Hepatic stellate cell (primary cell): ENCODE measurements at places on chromosomes 11 and 22.

DNA sequence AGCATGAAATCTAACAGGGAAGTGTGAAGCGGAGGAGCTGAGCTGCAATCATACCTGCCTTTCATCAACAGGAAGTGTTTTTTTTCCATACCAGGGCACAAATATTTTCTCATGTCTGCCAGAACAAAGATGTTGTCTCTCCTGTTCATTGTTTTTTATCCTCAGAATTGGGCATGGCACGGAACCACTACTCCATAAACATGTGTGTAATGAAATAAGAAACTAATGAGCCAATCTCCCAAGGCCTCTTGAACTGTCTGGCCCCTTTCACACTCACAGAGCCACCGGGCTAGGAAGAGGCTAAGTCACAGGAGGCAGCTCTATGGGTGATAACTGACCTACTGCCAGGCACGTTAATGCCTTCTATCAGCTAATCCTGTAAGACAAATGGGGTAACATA lies 124.4 kb downstream of the ETS1 start:
- no peak for DNase-seq

DNA sequence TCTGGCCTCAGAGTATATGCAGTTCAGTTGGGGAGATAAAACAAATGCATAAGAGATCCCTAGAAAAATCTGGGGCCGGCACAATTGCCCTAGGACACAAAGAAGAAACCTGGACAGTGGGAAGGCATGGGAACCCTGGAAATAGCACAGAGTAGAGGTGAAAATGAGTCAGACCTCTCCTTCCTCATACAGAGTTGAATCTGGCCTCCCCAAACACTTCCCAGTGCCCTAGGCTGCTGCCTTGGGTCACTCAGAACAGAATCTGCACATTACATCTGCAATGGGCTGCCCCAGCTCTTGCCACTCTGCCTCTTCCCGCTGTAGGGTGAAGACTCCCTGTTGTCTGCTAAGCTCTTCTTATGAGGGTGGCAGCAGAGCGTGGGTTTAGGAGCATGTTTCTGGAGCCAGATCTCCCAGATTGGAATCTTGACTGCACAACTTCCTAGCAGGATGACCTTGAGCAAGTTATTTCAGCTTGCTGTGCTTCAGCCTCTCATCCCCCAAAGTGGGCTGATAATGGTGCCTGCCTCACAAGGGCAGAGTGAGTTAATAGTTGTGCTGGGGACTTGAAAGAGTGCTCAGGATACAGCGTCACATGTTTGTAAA lies 47.1 kb upstream of the NECTIN1 start:
- DNase-seq, result no peak

GRCh38 chr11:1333091-1333772 lies 23.8 kb upstream of the TOLLIP start:
- DNase-seq, result no peak

DNA sequence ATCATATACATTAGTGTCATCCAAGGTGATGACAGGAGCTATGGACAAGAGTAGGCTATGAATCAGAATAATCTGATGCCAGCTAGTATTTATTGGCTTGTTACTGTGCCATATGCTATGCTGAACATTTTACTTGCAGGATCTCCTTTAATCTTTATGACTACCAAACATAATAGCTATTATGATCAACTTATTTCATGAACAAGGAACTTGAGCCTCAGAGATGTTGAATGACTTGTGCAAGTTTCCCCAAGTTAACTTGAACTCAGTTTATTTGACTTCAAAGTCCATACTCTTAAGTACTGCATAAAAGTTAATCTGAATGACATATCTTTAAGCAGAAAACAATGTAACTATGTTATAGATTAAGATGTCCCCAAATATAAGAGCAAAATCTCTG lies 178.8 kb upstream of the ARHGAP20 start:
- DNase-seq, result no peak

GRCh38 chr11:94544646-94545263 lies 1.0 kb downstream of the FUT4 start:
- DNase-seq, result no peak

- no peak for DNase-seq
Observed at GRCh38 chr11:7687386-7687785, 14.1 kb upstream of the CYB5R2 start.

- no peak for DNase-seq
Observed at GRCh38 chr11:86978756-86979608, 23.8 kb upstream of the FZD4 start.

DNA sequence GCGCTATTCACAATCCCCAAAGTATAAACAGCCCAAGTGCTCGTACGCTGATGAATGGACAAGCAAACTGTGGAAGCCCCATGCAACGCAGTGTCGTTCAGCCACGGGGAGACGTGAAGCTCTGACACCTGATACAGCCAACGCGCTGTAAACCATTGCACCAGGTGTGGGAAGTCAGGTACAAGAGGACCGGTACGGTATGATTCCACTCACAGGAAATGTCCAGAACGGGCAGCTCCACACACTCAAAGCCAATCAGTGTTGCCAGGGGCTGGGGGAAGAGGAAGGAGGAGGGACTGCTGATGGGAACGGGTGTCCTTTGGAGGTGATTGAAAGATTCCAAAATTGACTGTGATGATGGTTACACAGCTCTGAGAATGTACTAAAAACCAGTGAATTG lies 64.5 kb downstream of the BRD1 start:
- no peak for DNase-seq

DNA sequence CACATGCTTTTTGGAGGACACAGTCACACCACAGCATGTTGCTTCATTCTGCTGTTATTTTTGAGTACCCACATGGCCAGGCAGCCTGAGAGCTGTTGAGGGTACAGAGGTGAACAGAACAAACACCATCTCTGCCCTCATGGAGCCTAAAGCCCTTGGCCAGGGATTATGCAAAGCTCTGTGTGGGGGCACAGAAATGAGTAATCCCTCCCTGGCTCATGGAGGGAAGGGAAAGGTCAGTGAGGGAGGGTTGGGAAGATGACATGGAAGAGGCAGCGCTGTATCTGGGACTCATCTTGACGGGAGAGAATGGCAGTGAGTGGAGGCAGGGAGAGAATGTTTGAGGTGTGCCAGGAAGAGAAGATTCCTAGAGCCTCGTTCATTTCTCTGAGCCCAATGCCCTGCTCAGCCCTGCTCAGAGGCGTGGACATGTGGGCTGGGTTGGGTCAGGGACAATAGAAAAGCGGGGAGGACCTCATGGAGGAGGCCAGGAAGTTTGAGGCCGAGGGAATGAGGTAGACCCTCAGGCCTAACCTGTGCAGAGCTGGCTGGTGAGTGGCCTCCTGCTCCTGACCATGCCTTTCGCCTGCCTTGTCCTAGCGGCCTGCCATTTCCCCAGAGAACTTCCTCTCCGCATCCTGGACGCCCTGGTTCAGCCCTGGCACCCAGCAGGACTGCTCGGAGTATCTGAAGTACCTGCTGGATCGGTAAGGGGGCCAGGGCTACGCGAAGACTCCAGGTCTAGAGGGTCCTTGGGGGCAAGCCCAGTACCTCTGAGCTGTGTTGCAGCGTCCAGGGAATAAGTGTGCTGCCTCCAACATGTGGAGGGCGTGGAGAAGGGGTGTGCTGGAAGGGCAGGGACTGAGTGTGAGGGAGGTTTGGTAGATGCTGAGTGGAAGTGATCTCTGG lies 19.8 kb downstream of the USP35 start:
- no peak for DNase-seq

DNA sequence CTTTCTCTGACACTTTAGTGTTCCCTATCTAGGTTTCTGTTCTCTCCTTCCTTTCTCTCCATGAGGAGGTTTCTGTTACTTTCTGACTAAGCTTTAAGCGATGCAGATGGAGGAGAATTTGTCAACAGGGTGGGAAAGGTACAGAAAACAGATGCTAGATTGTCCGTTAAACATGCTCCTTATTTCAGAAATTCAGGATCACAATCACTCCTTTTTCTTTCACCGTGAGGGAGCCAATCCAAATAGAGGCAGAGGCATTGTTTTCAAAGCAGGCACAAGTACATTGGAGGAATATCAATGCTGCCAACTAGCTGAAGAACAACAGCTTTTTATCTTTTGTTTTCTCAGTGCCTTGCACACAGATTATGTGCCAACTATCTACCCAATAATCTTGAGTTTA lies 215.7 kb upstream of the FOLH1 start:
- DNase-seq, result no peak

- DNase-seq, result no peak
Observed at GRCh38 chr11:67252831-67253239, 13.4 kb upstream of the GRK2 start.

GRCh38 chr11:127199306-127199801 lies 198.8 kb upstream of the KIRREL3 start:
- DNase-seq, result no peak

DNA sequence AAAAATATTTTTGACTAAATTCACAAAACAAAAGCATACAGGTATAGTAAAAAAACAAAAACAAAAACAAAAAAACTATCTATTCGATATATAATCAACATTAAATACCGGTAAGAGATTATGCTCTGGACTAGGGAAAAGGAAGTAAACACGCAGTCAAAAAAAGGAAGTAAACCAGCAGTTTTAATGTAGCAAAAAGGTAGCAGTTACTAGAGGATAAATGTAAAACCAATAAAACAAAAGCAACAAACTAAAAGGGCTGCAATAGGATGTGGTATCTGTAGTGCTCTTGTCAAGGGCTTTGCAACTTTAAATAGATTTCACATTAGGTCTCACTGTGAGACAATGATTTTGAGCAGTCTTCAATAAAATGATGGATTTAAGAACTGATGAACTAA lies 2.4 kb downstream of the TRIM22 start:
- DNase-seq, result no peak

GRCh38 chr11:21612326-21612725 lies 580.6 kb upstream of the ANO5 start:
- no peak for DNase-seq

DNA sequence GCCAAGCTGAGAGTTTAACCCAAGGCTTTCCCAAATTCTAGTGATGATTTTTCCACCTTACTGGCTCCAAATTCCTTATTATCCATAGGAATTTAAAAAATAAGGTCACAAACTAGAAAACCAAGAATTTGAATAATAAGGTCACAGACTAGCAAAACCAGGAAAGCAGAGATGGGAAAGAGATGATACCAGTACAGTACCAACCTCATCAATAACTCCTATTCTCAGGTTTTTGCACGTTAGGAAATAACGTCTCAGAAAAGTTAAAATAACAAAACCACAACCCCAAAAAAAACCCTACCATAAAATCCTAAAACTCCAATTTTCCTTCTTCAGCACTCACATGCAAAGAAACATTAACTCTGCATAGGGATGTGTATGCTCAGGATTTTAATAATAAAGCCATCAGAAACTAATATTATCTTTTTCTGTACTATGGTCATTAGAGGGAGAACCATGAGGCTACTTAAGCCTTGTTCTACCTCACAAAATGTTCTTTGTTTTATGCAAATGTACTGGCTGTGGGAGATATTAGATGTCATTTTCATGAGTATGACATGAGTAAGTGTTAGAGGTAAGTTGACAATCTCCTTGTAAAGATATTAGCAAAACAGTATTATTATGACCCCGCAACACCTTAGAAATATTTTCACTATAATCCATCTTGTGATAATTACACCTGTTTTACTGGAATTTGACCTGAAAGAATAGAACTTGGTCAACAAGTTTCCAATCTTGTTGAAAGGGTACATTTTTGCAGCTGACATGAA lies 16.1 kb upstream of the EED start:
- DNase-seq, result no peak

DNA sequence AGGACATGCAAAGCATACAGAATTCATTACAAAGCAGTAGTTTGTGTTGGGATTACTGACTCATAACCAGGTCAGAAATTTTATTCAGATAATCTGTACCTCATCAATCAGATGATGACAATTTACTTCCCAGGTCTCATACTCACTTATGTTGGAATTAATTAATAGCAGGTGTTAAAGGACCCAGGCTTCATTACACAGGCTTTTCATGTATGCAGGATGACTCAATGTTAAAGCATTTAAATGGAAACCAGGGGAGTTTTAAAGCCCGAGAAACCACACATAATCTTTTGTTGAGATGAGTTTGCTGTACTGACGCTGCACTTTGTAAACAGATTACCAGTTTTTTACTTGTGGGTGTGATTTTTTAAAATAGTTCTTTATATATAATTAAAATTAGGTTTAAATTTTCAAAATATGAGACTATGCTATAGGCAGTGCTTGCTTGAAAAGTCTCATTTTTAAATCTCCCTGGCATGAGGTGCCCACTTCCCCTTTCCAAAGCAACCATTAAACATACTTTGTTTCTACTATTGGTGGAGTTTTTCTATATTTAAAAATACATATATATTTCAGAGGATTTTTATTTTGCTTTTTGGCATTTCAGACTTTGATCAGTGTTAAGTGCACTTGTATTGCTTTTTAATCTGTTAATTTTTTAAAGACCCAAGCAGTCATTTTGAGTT lies 41.0 kb downstream of the CEP57 start:
- peak; percentile 14 for DNase-seq

DNA sequence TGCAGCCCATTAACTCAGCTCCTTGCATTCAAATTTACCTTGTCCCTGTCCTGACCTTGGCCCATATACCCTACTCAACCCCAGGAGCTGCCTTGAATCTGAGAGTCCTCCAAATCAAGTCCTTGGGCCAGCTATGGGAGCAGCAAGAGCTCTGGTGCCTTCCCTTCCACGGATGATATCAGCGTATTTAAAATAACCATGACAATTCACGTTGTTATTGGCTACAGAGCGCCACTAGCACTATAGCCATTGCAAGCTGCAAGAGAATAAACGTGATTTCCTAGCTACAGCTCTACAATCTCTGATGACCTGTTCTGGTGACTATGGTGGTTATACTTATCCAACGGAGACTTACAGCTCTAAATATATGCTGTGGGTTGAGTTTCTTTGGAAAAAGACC lies 357.8 kb downstream of the LARGE1 start:
- no peak for DNase-seq
